ENCODE measurements at places on chromosomes 1 and 21.

DNA sequence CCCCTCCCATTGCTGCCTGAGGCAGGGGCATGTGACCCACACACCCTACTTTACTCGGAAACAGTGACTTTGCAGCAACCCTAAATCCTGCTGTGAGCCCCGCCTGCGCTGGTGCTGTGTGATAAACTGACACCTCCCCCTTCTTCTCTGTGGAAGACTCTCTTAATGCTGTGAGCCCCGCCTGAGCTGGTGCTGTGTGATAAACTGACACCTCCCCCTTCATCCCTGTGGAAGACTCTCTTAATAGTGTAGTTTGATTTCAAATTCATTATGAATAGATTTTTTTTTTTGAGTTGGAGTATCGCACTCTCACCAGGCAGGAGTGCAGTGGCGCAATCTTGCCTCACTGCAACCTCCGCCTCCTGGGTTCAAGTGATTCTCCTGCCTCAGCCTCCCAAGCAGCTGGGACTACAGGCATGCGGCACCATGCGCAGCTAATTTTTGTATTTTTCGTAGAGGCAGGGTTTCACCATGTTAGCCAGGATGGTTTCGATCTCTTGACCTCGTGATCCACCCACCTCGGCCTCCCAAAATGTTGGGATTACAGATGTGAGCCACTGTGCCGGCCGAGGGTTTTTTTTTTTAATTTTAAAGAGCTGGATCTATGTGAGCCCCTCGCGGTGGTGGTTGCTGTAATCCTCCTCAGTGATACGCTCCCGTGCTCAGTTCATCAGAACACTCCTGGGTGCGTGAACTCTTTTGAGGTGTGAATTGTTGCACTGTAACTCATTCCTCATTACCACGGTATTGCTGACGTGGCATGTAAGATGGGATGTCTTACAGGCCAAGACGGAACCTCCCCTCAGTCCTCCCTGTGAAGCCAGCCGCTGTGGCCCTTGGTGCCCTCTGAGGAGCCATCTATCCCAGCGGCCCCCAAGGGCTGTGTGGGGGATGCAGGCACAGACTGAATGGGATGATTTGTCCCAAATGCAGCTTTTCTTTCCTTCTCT is 60.3 kb downstream of the GALNT2 start:
- DNase-seq, result no peak

- DNase-seq, result no peak
Observed at GRCh38 chr1:10263450-10264082, 53.2 kb downstream of the KIF1B start.

DNA sequence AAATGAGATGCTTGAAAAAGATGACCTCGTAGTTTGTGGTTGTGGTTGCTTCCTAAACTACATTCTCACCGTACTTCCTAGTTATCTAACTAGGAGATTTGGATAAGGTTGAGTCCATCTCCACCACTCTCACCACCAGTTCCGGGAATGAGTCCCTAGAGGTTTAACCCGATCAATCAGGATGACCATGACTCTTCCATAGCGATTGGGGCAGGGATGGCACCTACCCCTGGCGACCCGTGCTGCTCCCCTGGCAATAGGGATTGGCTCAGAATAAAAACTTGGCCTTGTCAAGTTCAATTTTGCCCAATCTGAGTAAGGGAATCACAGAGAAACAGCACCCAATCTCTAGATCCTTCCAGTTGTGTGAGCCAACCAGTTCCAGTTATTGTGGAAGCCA is 2.7 kb upstream of the MIS18A start:
- no peak for DNase-seq

DNA sequence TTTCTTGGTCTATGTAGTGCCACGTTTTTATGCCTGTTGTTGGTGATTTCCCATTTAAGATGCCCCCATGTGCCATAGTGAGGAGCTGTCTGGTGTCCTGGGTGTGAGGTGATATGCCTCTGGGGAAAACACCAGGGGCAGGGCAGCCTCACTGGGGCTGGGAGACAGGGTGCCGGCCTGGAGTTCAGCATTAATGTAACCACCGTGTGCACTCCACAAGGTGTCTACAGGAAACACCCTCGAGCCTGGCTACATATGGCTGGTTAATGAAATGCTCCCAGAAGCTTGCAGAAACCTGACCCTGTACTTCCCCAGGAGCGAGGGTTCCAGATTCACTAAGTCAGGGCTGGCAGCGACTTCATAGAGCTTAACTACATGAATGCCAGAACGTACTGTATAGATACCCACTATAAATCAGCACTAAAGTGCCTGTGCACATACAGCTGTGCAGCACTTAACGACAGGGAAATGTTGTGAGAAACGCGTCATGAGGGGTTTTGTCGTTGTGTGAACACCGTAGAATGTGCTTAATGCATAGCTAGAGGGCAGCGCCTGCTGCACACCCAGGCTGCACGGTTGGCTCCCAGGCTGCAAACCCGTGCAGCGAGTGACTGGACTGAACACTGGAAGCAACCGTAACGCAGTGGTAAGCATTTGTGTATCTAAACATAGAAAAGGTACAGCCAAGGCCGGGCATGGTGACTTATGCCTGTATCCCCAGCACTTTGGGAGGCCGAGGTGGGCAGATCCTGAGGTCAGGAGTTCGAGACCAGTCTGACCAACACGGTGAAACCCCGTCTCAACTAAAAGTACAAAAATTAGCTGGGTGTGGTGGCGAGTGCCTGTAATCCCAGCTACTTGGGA is 10.4 kb downstream of the TFF2 start:
- DNase-seq, result no peak

DNA sequence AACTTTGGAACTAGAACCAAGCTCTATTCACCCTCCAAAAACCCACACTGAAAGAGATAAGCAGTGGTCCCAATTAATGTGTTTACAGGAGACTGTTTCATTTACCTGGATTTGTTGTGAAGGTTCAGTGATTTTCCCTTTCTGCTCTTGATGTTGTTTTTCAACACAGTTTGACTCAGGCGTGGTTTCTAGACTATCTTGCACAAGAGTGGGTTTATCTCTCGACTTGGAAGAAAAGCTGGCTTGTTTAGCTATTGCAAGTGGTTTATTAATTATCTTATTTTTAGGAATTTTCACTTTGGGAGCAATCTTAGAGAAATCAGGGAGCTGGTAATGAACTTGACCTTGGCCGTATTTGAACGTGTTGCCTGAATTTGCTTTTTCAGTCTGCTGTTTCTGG is 5.3 kb downstream of the AKNAD1 start:
- DNase-seq, result no peak

GRCh38 chr1:160838888-160839287 is 23.8 kb downstream of the CD244 start:
- no peak for DNase-seq

- no peak for DNase-seq
Observed at GRCh38 chr1:215584389-215584788, 17.3 kb downstream of the KCTD3 start.

GRCh38 chr21:26001356-26001755 is 169.2 kb downstream of the APP start:
- no peak for DNase-seq

DNA sequence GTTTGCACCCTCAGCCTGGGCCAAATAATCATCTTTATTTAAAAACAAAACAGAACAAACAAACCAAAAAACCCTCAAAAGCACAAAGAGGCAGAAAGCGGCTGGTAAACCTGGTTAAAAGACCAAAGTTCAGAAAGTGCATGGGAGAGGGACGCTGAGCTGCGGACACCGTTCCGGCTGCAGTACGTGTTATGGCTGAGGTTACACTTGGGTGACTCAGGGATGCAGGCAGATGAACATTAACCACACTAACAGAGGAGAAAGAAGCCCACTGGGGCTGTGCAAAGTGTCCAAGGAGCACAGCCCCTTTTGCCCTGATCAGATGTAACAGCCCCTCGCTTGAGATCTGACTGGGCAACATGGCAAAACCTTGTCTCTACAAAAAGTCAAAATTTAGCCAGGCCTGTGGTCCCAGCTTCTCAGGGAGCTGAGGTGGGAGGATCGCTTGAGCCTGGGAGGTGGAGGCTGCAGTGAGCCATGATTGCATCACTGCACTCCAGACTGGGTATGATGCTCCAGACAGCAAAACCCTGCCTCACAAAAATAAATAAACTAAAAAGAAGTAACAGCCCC is 28.3 kb downstream of the GPR157 start:
- DNase-seq, result no peak

- DNase-seq, result no peak
Observed at GRCh38 chr1:59878370-59878769, 48.2 kb downstream of the CYP2J2 start.

DNA sequence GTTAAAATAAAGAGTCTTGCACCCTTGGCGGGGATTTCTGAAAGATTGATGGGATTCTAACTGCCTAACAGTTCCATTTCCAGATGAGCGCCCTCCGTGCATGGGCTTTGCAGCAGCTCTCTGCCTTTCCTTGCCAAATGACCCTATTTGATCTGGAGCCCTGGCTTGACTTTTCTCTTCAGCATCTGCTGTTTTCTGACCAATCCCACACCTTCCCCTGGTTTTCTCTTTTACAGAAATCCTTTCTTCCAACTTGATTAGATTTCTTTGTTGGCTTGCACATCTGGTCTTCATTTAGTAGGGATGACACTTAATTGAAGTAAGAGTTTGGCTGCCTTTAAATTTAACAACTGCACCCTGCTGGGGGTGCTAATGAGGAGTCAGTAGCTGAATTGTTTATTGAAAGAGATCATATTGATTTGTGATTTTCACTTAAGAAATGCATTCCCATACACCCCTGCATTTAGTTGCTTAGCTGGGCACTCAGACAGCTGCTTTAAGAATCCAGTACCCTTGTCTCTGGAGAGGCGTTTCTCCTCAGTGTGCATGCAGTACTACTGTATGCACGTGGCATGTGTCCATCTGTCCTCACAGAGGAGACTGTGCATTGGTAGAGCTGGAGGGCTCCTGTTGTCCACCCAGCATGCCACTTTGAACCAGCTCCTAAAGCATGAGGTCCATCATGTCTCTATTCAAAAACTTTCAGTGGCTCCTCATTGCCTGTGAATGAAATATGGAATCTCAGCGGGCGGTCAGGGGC is 99.7 kb downstream of the NOS1AP start:
- no peak for DNase-seq

DNA sequence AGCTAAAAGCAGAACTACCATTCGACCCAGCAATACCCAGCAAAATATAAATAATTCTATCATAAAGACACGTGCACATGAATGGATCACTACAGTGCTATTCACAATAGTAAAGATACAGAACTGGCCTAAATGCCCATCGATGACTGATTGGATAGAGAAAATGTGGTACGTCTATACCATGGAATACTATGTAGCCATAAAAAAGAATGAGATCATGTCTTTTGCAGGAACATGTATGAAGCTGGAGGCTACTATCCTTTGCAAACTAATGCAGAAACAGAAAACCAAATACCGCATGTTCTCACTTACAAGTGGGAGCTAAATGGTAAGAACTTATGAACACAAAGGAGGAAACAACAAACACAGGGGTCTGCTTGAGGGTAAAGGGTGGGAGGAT is 53.4 kb downstream of the UCHL5 start:
- DNase-seq, result no peak

DNA sequence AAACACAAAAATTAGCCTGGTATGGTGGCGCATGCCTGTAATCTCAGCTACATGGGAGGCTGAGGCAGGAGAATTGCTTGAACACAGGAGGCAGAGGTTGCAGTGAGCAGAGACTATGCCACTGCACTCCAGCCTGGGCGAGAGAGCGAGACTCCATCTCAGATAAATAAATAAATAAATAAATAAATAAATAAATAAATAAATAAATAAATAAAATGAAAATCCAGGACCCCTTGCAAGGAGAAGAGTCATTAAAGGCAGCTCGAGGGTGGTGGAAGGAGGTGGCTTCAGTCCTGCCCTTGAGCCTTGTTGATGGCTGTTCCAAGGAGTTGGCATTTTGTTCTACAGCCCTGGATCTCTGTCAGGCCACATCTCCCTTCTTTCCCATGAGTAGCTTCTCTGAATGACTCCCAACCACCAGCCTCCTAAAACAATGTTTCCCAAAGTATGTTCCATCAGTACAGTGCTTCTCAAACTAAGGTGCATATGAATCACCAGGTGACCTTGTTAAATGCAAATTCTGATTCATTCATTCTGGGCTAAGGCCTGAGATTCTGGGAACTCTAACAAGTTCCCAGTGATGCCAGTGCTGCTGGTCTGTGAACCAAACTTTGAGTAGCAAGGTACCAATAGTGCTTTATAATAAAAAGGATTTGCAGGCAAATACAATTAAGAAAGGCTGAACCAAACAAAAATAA is 99.0 kb downstream of the KCNN3 start:
- no peak for DNase-seq

DNA sequence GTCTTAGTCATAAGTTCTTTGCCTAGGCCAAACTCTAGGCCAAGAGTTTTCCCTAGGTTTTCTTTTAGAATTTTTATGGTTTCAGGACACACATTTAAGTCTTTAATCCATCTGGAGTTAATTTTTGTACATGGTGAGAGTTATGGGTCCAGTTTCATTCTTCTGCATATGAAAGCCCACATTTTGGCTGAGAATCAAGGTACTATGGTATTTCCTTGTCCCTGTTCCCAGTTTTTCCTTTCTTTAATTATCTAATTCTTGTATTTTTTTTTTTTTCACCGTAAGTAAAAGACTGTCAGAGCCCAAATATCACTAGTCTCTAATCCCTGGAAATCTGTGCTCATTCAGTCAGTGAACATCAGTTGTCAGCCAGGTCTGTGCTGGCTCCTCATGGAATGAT is 105.4 kb downstream of the MAP3K21 start:
- DNase-seq, result no peak

DNA sequence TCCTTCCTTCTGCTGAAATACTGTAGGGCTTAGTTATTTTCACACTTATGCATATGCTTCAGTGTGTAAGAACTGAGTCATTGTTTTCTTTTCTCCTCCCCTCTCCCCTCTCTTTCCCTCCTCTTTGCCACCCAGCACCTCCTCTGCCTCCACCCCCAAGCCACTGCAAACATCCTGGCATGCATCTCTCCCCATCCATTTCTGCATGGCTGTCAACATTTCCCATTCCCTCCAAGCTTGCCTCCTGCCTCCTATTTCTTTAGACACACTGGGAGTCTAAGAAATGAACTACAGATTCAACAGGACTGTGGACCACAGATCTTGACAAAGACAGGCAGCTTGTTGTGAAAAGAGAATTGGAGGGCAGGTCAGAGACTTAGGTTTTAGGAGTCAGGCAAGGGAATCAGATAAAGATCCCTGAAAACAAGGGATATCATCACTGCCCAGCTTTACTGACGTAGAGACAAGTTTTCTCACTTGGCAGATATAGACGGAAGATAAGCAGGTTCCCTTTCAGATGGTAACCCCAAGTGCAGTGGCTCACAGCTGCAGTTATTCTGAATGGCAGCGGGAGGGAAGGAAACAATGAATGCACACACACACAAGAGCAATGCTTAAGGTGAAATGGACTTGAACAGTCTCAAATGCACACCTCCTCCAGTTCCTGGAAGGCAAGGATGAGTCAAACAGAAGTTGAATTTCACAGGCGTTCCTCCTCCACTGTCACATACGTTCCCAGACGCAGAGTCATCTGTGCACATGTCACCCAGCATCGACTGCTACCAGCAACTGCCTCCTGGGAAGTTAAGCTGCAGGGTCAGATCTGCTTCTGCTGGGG is 56.1 kb downstream of the HIVEP3 start:
- DNase-seq, result no peak

DNA sequence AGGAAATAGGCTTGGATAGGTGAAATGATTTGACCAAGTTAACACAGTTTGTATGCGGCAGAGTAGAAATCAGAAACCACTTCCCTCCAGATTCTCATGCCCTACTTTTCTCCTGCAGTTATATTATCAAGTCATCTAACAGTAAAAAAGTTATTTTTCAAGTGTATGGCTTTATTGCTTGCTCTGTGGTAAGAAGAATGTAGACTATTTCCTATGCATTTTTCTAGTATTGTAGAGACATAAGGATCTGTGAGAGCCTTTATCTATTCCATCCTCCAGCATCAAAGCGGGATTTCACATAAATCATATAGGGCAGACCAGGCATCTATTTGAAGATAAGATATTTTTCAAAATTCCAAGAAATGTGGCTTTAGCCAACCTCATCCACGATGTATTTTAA is 208.5 kb downstream of the TTLL7 start:
- DNase-seq, result no peak
